ENCODE measurements at places on chromosomes 4 and X.

DNA sequence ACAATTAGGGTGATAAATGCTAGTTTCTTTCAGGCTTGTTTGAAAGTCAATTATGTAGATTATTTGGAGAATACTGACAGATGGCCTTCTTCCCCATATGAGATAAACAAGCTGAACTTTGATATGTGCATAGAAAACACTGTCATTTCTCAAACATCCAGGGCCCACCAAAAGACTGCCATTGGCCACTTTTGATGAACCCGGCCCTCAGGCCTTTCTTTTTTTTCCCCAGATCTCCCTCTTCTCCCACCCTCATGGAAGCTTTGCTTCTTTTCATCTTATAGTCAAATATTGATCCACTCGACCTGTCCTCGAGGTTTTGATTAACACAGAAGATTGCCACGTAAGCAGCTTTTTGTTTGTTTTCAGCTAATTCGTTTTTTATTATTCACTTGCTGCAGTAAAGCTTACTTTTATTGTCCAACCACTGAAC, 377.4 kb downstream of the SMARCA1 start:
- no peak for DNase-seq

DNA sequence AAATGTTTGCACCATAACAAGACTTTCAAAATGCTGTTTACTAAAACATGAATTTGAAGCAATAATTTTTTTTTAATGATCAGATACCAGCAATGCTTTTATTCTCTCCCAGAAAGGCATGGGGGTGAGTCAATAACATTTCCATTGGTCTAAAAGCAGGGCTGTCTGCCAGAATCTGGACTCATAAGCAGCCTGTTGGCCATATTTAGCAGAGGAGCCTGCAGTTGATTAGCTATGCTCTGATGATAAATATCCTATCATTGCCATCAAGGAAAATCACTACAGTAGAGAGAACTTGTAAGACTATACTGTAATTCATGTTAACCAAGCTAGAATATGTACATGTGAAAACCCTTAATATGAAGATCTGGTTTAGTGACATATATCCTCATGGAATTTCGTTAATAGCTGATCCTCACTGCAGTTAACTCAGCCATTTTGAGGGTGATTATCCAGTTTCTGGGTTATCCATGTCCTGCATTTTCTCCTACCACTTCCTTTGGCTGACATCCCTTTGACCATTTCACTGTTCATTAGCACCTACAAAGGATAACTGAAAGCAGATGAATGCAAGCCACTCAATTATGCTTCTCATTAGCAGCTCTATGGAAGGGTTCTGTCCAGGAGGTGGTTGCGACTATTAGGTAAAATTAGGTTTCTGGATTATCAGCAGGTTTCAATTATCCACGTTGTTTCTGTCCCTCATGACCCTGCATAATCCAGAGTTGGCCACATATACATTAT, 72.9 kb upstream of the DIAPH2 start:
- no peak for DNase-seq

- DNase-seq: no peak
Measured at GRCh38 chrX:8820910-8821527, 19.8 kb upstream of the FAM9A start.

GRCh38 chr4:157521906-157522305, 301.4 kb downstream of the GRIA2 start:
- no peak for DNase-seq

GRCh38 chrX:129772796-129773431, 6.8 kb upstream of the SASH3 start:
- peak; percentile 92 for DNase-seq

DNA sequence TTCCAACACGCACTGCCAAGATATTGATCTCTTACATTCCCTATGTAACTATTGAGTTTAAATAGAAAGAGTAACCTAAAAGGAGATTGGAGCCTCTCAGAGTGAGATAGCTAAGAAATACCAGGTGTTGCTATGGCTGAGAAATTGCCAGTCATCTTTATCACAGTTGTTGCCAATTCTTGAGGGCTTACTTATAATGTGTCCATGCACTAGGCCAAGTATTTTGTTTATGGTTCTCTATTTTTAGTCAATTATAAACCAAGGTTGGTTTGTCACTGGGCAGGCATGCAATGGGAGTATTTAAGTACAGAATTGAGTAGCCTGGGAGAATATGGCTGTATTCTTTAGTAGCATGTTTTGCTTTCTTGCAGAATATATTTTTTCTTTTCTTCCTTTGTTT, 201.6 kb downstream of the TEX13A start:
- DNase-seq: no peak

DNA sequence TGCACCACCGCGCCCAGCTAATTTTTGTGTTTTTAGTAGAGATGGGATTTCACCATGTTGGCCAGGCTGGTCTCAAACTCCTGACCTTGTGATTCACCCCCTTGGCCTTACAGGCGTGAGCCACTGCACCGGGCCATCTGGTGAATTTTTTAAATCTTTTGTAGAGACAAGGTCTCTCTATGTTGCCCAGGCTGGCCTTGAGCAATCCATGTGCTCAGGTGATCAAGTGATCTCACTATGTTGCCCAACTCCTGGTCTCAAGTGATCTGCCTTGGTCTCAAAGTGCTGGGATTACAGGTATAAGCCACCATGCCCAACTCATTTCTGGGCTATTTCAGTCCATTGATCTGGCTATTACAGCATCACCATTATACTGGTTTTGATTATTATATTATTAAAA, 22.2 kb upstream of the GALNT7 start:
- no peak for DNase-seq

DNA sequence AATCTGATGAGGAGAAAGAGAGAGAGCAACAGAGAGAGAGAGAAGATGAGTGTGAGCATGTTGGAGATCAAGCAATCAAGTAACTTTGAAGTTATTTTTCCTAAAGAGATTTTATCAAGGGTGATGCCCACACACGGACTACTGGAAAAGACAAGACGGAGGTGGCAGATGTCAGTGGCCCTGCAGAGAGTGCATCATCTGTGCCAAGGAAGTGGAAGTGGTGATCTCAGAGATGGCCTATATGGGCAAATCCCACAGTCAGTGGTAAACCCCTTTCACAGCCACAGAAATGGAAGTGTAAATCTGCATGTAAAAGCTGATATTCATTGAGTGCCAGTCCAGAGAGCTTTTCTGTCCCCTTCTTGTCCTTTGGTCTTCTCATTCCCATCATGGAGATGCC, 577.2 kb upstream of the AADAT start:
- no peak for DNase-seq

- no peak for DNase-seq
Measured at GRCh38 chr4:148740701-148741100, 298.5 kb upstream of the NR3C2 start.

DNA sequence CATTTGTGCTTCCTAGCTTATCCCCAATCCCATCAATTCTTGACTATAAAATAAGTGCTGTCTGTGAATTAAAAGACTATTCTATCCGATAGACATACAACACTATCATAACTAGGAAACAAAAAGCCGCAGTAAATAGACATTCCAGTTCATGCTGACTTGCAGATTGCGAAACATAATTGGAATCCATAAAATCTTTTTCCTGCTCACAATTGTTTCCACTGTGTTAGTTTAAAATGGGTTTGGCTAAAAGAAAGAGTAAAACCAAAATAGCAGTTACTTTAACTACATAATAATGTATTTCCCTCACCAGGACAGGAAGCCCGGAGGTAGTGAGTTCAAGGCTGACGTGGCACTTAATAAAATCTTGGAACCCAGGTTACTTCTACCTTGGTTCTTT, 17.2 kb downstream of the SMIM31 start:
- no peak for DNase-seq

DNA sequence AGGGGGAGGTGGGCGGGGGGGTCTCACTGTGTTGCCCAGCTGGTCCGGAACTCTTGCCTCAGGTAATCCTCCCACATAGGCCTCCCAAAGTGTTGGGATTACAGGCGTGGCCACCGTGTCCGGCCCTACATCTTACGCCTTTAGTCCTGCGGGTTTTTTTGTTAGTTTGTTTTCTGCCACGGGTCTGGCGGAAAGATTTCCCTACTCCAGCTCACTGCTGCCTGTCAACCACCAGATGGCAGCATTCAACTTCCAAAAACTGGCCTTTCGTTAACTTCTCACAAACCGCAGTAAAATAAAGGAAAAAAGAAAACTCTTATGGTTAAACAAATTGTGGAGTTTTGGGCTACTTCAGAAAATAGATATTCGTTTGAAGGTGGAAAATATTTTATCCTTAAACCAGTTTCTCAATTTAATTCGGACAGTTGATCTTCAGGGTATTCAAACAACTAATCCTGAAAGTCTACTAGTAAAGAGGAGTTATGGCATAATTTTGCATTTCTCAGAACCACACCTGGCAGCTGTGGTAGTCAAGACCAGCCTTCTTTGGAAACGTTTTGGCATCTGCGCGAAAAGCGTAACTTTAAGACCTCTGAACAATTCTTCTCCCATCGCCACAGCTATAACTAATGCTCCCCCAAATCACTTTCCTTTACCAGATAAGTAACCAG, 41.1 kb downstream of the LUZP4 start:
- no peak for DNase-seq

- DNase-seq: no peak
Measured at GRCh38 chr4:26959654-26960047, 99.0 kb downstream of the STIM2 start.

DNA sequence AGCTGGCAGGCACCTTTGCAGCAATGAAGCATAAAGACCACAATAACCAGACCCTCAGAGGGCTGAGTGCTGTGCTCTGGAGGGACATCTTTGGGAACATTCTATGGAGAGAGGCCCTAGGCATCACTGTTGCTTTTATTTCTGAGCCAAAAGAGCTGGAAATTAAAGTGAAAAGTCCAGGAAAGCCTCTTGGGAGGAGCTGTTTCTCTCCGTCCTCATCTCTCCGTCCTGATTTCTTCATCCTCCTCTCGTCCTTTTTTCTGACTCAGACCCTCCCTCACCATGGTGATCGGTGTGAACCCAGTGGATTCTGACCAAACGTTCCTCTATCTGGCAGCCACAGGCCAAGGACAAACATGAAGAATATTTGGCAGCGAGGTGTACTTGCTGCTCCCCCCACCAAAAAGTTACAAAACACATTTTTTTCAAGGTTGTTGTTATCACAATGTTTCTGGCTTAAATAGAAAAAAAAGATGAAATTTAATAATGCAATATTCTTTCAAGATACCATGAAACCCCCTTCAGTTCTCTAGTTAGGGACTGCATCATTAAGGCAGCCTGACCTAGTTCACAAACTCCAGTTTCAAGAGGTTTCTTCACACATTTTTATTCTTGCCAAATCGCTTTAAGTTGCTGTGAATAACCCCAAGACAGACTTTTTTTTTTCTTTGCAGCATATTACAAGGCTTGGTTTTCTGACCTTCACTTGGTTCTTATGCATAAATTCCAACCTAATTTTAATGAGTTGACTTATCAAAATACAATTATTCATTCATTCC, 80.2 kb downstream of the SCD5 start:
- DNase-seq: no peak

- DNase-seq: no peak
Measured at GRCh38 chr4:94743838-94744237, 13.9 kb upstream of the BMPR1B start.

DNA sequence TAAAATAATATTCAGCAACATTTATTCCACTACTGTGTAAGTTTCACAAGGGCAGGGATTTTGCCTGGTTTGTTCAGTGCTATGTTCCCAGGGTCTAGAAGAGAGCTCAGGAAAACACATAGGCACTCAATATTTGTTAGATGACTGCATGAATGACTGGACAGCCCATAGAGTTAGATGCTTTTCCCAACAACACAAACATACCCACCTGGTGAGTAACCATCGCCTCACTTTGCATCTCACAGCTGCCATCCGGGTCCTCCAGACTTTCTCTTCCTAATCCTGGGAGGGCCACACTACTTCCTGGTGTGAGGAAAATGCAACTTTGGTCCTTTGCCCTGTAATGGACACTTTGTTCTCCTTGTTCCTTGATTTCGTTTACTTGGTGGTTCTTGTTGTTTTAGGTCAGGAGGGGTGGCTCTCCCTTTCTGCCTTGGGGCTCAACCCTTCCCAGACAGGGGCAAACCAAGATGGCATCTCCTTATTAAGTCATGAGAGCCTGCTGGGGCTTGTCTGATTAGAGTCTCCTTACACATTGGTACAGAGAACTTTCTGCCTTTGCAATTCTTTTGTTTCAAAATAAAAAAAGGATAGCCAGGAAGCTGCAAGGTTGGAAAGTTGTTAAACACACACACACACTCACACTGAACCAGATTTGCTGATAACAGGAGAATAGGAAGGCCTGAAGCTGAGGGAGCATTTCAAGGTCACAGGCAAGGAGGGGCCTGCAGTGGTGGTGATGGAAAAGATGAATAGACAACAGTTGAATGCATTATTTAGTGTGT, 190.6 kb downstream of the MID1IP1 start:
- DNase-seq: no peak

GRCh38 chrX:131316260-131316659, 27.2 kb upstream of the IGSF1 start:
- DNase-seq: no peak

GRCh38 chrX:69133921-69134542, 31.2 kb downstream of the PJA1 start:
- DNase-seq: no peak

- no peak for DNase-seq
Measured at GRCh38 chr4:145580906-145581305, 38.3 kb upstream of the MMAA start.

DNA sequence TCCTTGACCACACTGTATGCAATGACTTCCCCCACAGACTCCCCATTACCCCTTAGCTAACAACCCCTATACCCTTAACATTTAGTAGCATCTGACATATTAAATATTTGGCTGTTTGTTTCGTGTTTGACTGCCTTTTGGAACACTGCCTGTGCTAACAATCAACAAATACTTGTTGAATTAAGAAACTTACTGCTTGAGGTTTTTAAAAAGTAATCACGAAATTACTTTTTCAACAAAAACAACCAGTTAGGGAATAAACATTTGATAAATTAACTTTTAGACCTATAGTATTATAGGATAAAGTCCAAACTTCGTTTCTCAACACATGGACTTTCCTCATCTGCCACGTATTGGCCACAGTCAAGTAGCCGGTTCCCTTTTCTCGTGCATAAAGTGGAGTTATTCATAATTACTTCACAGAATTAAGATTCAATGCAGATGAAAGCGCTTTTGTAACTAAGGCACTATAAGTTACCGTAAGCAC, 555 bp upstream of the ELMOD2 start:
- DNase-seq: no peak

DNA sequence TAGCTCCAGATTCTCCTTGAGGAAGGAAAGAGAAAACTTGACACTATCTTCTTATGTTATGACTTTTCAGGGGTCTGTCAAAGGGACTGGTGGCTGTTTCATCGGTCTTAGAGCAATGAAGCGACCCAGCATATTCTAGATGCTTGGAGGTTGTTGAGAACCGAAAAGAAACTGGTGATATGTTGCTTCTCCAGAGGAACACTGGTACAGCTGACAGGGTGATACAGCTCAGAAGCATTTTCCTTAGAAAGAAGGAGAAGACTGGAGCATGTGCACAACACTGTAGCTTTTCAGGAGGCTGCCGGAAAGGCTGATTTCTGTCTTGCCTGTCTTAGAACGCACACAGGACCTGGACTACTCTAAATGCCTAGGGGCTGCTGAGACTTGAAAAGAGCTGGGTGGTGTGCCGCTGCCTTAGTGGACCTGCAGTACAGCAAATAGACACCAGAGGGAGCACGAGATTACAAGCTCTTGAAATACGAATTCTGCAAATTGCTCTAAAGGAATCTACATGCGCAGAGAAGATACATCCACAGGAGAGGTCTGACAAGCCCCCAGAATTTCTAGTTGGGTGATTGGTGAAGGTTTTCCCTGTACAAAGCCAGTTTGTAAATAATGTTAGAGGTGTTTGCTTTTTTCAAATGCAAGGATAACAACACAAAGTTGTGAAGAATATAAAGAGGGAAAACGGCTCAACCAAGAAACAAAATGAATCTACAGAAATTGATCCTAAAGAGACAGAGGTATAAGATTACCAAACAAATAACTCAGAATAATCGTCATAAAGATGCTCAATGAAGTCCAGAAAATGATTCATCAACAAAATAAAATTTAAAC, 223.1 kb upstream of the DMD start:
- no peak for DNase-seq
